Left renal pelvis (tissue), 4 donors: ENCODE measurements at places on chromosomes 7 and 10. TPM values are rescaled to one million over a fixed set of nuclear protein-coding genes. Genes with fewer than 3 reads are reported as not detected.

UCMA gene
- polyA plus RNA-seq, result not detected

POM121L12 gene
- not detected for polyA plus RNA-seq

ACTR3C gene
- polyA plus RNA-seq, result 4.0 TPM

TBL2 gene
- 46.1 TPM for polyA plus RNA-seq

OR9A2 gene
- polyA plus RNA-seq, result not detected

KMT2E gene
- 71.0 TPM for polyA plus RNA-seq

SEMA3C gene
- polyA plus RNA-seq, result 248 TPM

ZFAND2A gene
- 24.0 TPM for polyA plus RNA-seq

HOXA9 gene
- 54.9 TPM for polyA plus RNA-seq

CLRN3 gene
- polyA plus RNA-seq, result 14.4 TPM

TUBAL3 gene
- polyA plus RNA-seq, result not detected

ERV3-1 gene
- 23.5 TPM for polyA plus RNA-seq

- DNase-seq, result no peak
Observed at GRCh38 chr7:94559972-94560371, 50.4 kb downstream of the CASD1 start.

- DNase-seq, result no peak
Observed at GRCh38 chr7:79774150-79774549, 320.7 kb upstream of the MAGI2 start.

DNA sequence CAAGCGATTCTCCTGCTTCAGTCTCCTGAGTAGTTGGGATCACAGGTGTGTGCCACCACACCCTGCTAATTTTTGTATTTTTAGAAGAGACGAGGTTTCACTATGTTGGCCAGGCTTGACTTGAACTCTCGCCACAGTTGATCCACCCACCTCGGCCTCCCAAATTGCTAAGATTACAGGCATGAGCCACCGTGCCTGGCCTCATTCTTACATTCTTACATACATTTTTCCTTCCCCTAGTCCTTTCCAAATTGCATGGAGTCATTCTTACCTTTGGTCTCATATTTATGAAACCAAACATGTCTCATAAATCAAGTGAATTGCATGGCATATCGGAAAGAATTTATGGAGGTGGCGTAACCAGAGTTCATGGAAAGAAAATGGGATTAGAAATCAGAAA lies 148.5 kb downstream of the ANLN start:
- no peak for DNase-seq

GRCh38 chr10:11823122-11823988 lies at the start of gene PROSER2:
Gene PROSER2 (plus strand): TSS chr10:11823356. CDS start chr10:11852078, 28,722 bp downstream.
- no peak for DNase-seq

DNA sequence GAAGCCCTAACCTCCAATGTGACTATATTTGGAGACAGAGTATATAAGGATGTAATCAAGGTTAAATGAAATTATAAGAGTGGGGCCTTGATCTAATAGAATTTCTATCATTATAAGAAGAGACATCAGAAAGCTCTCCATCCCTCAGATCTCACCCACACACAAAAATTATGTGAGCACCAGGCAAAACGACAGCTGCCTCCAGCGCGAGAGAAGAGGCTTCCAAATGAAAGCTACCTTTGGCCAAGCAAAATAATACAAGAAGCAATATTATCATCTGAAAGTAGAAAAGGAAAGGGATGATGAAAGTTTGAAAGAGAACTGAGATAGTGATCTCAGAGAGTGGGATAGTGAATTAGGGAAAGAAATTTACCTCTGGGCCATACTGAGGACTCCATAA lies 1192.5 kb downstream of the NXPH1 start:
- DNase-seq, result no peak

DNA sequence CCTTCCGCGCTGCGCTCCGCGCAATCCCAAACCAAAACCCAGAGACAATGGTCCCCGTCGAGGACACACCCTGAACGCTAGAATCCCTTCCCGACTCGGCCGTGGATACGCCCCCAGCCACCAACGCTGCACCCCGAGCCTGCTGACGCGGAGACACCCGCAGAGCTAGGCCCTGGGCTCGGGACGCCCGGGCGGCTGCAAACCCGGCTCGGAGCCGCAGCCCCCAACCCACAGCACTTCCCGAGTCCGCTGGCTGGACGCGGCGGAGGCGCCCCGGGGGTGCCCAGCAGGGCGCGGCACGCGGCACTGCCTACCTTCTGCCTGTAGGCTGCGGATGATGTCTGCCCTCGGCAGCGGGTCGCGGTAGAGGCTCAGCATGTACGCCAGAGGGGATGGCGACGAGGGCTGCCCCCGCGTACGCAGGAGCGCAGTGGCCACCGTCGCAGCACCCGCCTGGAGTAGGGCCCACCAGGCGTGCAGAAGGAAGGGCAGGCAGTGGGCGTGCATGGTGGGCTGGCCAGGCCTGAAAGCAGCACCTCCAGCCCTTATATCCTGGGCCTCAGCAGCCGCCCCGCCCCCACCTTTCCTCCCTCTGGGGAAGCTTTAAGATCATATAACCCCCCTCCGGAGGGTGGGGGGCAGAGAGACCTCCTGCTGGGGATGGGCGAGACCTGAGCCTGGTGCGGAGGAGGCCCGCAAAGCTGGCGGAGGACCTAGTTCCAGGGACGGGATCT lies at the start of gene NODAL:
Gene NODAL (minus strand): TSS at position 521 of the 734 bp plus-strand sequence. CDS start 14 bp downstream, at position 507.
- no peak for DNase-seq

DNA sequence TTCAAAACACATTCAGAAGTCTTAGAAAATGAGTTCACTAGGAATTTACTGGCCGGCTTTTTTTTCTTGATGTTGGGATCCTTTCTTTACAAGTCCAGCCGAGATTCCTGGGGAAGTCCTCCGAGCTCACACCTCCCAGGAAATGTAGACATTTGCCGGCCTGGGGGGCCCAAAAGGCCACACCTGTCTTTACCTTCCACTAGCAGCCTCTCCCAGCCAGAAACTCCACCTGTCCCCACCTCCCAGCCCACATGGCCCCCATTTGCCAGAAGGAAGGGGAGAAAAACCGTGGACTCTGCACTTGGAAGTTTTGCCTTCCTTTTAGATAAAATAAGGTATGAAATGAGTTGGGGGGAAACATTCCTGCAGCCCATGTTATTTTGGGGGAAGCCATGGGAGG lies 27.6 kb upstream of the EMX2 start:
- no peak for DNase-seq

- DNase-seq, result no peak
Observed at GRCh38 chr10:49609283-49610113, 612 bp upstream of the SLC18A3 start.

DNA sequence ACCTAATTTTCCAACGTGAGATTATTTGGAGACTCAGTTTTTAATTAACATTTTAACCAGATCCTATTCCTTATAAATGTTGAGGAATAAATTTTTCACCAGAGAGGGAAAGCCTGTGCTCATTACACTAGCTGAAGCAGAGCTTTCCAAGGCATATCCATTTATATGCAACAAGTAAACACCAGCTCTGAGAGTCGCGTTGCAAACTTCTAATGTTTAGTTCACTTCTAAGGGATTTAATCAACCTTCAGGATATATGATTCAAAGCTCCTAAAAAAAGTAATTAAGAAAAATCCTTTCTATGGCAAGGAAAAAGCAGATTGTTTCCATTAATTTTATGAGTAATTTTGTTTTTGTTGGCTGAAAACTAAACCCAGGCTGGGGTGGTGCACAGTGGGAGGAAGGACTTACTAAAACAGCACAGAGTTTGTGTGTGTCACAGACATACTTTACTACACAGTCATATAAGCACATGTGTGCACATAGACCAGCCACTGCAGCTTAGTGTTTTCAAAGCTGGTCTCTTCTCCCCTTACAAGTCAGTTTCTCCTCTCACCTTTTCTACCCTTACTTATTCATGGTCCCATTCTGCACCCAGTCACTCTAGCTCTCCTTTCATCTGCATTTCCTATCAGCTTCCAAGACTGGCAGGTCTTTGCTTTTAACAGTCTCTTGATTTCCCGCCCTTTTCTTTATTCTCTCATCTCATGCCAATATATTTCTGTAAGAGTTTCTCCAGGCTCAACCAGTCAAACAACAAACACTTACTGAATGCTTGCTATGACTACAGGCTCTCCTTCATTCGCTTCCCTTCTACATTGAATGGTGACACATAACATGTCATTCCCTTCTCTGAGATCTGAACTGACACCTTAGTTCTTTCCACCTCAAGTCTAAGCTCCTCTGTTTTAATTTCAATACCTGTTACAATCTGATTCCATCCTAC lies 81.1 kb upstream of the FZD1 start:
- DNase-seq, result no peak

- DNase-seq, result peak; percentile 27
Observed at GRCh38 chr7:154425271-154425670, 373.1 kb downstream of the DPP6 start.

- DNase-seq, result no peak
Observed at GRCh38 chr10:13453896-13454295, 74.9 kb downstream of the BEND7 start.

GRCh38 chr7:74026903-74027682 lies 880 bp upstream of the ELN start:
- DNase-seq, result peak; percentile 41

GRCh38 chr7:100884736-100885439 lies 4.6 kb downstream of the UFSP1 start:
- DNase-seq, result no peak

DNA sequence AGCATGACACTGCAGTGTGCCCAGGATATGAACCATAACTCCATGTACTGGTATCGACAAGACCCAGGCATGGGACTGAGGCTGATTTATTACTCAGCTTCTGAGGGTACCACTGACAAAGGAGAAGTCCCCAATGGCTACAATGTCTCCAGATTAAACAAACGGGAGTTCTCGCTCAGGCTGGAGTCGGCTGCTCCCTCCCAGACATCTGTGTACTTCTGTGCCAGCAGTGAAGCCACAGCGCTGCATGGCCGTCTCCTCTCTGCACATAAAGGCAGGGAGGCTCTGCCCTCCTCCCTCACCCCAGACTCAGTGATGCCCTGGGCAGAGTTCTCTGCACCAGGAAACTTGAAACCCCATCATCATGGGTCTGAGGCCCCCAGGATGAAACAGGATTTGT lies 70.7 kb upstream of the PRSS58 start:
- no peak for DNase-seq

DNA sequence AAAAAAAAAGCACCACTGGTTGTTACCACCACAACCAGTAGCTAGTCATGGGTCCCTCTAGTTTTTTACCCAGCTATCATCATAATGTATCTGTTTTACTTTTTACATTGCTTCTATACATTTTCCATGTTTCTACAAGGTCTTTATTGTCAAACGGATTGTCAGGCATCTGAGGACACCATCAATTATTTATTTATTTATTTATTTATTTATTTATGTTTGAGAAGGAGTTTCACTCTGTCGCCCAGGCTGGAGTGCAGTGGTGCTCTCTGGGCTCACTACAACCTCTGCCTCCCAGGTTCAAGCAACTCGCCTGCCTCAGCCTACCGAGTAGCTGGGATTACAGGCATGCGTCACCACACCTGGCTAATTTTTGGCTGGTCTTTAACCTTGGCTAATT lies 29.0 kb upstream of the HNRNPH3 start:
- DNase-seq, result no peak

- DNase-seq, result no peak
Observed at GRCh38 chr10:29553544-29554250, 81.1 kb downstream of the SVIL start.

GRCh38 chr10:128854963-128855362 lies 612.1 kb upstream of the MGMT start:
- DNase-seq, result peak; percentile 68

DNA sequence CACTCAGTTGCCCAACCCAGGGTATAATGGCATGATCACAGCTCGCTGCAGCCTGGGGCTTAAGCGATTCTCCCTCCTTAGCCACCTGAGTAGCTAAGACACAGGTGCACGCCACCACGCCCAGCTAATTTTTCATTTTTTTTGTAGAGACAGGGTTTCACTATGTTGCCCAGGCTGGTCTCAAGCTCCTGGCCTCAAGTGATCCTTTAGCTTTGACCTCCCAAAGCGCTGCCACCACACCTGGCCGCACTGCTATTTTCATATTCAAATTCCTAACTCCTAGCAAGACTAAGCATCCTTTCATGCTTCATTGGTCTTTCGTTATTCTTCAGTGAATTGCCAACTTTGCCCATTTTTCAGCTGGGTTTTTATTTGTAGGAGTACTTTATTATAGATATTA lies 30.4 kb upstream of the DAGLB start:
- DNase-seq, result no peak

DNA sequence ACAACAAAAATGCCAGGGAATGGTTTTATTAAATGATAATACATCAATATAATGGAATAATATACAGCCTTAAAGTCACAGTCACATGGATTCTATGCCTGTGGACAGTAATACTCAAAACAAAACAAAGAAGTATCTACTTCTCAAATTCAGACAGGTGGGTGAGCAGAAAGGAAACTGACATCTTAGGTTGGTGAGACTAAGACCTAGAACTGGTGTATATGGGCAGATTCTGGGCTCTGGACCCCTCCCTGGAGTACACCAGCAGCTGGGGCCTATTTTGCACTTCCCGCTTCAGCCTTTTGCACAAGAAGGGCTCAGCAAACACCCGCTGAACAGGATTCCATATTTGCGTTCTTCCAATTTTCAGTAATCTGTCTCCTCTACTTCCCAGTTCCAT lies 5.4 kb upstream of the FIS1 start:
- no peak for DNase-seq

DNA sequence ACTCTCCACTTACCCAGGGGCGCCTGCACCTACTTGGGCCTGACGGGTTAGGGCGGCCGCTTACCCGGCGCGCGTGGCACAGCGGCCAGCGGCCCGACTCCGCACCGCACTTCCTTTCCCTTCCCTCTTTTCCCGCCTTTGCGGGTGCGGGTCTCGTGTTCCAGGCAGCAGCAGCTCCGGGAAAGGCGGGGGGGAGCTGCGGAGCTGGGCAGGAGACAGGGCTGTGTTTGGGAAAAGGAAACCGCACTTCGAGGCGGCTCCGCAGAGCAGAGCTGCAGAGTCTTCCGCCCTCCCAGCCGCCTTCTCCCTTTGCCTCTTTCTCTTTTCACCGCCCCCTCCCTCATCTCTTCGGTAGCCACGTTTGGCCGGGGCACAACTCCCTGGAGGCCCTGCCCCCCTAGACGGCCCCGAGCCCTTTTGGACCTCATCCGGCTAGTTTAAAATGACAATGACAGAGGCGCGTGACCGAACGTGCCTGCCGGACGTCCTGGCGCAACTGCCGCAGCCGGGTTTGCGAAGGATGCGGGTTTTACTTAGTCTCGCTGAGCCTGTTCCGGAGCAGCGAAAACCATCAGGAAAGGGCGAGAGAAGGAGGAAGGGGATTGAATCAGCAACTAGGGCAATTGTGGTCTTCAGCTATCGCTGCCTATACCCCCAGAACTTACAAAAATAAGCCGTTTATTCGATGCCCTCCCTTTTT lies 7.9 kb upstream of the PAX2 start:
- no peak for DNase-seq
